Activated T-helper 1 cell treated with Interleukin-2 at 50 U/mL for 16 hours (primary cell): ENCODE measurements at places on chromosomes 4 and X.

- DNase-seq: no peak
Measured at GRCh38 chr4:8542776-8543525, 37.2 kb upstream of the GPR78 start.

- DNase-seq: no peak
Measured at GRCh38 chr4:26839016-26839415, 21.6 kb upstream of the STIM2 start.

- no peak for DNase-seq
Measured at GRCh38 chrX:9324676-9325075, 140.2 kb upstream of the TBL1X start.

- no peak for DNase-seq
Measured at GRCh38 chr4:48162162-48162561, 28.1 kb upstream of the TXK start.

- no peak for DNase-seq
Measured at GRCh38 chrX:56928546-56928945, 66.8 kb downstream of the SPIN3 start.

DNA sequence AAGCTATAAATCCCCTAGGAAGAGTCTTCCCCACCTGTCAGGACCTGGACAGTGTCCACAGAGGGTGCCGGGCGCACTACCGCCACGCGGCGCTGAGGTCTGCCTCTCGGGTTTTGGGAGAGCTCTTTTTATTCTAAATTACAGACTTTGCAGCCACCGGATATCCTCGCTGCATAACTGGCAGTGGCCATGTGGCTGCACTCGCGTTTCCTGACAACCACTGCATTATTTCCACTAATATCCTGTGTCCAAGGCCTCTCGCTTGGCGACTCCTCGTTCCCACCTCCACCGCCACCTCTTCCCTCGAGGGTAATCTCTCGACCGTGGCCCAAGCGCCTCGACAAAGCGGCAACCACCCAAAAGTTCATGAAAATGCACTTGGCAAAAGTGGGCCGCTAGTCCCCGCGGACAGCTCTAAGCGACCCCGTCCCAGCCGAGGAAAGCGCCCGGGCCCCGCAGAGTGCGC lies 512 bp upstream of the TMEM131L start:
- no peak for DNase-seq

GRCh38 chr4:41622787-41623186 lies 84.8 kb downstream of the LIMCH1 start:
- no peak for DNase-seq

DNA sequence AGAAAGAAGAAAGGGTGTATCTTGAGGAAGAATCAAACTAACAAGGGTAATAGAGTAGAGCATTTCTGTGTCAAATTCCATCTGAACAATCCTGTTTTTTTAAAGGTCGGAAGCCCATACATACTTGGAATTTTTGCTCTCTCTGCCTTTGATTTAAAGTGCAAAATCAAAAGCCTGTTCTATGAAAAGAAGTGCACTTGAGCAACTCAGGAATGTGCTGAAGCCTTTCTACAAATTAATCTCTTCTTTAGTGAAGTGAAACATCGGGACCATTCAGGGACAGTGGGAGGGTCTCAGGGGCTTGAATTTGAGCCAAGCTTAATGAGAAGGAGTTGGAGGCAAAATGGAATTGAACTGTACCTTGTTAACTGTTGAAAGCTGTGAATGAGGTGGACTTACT lies 1008.5 kb upstream of the LCORL start:
- DNase-seq: no peak

DNA sequence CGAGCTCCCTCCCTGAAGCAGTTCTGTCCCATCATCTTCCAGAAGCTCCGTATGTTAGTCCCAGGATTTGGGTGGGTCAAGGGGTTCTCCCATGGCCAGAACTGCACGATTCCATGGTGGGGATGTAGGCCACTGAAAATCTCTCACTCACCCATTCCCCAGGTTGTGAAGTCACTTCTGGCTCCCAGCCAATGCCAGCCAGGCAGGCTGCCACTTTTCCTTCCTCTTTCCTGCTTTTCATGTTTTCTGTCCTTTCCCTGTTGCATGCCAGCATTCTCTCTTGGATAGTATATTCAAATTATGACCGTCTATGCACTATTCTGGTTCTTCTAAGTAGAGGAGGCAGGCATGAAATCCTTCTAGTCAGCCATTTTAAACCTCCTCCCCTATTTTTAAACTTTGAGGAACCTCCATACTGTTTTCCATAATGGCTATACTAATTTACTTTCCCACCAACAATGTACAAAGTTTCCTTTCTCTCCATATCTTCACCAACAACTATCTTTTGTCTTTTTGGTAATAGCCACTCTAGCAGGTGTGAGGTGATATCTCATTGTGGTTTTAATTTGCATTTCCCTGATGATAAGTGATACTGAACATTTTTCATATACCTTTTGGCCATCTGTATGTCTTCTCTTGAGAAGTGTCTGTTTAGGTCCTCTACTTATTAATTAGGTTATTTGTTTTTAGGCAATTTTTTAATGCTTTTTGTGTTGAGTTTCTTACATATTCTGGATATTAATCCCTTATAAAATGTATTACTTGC lies 182.1 kb upstream of the TET2 start:
- no peak for DNase-seq

GRCh38 chr4:168586926-168587325 lies 90.1 kb downstream of the PALLD start:
- DNase-seq: no peak

DNA sequence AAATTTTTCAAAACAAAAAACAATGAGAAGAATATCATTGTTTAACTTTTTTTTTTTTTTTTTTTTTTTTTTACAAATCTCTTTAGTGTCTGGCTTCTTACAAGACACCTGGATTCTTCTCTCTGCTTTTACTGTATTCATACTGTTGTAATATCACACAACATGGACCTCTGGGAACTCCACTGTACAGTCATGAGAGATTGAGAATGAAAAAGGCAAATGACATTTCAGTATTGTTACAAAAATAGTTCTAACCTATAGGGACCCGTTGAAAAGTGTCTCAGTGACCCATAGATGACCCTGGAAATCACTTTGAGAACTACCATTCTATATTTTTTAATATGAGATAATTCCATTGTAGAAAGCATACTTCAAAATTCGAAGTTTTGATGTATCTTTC lies 124.4 kb downstream of the SLIT2 start:
- DNase-seq: no peak

DNA sequence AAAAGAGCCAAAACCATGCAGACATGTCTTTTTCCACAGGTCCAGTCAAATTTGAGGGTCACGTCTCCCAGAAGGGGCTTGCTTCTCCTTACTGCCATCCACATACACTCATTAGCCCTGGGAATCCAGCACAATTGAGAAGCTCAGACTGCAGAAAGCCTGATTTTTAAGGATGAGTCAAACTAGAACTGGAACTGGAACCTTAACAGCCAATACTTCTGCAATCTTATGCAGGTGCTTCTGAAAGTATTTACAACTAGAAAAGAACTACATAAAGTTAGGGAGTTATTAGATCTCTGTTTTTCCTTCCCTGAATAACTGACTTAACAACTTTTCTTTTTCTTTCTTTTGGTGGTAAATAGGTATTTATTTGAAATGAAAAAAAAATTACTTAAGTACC lies 86.3 kb downstream of the CDS1 start:
- DNase-seq: no peak

GRCh38 chr4:53963781-53964180 lies 100.6 kb downstream of the CHIC2 start:
- no peak for DNase-seq

GRCh38 chr4:26208237-26208994 lies 112.4 kb upstream of the RBPJ start:
- DNase-seq: no peak

GRCh38 chr4:42446823-42447222 lies 49.5 kb downstream of the SHISA3 start:
- DNase-seq: no peak

DNA sequence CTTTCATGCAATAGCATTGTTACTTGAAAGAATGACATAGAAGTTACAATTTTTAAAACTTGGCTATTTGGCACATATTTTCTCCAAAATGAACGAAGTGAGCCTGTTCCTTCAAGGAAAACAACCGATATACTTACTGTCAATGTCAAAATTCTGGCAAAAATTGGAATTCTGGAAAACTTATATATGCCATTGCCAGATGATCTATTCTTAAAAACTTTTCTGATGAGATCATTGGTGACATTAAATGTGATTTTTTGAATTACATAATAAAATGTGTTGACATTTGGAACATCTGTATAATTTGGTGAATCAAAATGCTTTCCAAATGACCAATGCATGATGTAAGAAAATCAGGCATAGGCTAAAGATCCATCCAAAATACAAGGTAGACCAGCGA lies 209.0 kb downstream of the SCFD2 start:
- no peak for DNase-seq

GRCh38 chr4:22179124-22179874 lies 230.7 kb upstream of the KCNIP4 start:
- no peak for DNase-seq

DNA sequence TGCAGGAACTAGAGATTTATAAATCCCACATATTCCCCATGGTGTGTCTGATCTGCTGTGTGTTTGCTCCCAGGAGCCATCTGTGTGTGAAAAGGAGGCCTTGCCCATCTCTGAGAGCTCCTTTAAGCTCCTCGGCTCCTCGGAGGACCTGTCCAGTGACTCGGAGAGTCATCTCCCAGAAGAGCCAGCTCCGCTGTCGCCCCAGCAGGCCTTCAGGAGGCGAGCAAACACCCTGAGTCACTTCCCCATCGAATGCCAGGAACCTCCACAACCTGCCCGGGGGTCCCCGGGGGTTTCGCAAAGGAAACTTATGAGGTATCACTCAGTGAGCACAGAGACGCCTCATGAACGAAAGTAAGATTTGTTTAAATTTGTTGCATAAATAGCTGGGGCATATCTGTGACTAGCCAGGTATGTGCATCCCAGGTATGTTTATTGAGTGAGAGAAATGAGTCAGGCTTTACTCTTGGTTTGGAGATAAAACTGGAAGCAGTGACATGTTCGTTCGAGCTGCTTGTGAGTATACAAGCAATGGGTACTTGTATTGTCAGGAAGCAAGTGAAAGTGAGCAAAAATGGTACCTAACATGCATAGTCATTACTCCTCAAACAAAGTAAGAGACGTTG lies 89.5 kb downstream of the PTTG2 start:
- no peak for DNase-seq

GRCh38 chrX:70970482-70970995 lies 39.6 kb upstream of the SLC7A3 start:
- no peak for DNase-seq

- DNase-seq: no peak
Measured at GRCh38 chr4:7747062-7747385, 192.6 kb downstream of the AFAP1 start.

GRCh38 chr4:159455675-159456237 lies 352.9 kb downstream of the RAPGEF2 start:
- DNase-seq: no peak

DNA sequence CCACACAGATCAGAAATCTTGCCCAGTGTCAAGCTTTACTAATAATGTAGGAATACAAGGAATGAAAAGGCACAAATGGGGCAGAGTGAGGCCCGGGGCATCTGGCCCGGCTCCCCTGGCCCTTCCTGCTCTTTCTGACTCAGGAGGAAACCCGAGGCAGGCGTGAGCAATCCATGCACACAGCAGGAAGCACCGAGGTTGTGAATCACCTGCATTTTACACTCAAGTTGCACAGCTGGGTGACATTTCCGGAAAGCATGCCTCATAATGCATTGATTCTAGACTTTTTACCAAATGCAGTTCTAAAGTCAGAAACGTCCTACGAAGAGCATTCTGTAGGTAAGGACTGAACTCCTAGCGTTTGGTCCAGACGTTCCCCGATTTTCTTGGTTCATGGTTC lies 38.9 kb downstream of the PRIMPOL start:
- DNase-seq: no peak

DNA sequence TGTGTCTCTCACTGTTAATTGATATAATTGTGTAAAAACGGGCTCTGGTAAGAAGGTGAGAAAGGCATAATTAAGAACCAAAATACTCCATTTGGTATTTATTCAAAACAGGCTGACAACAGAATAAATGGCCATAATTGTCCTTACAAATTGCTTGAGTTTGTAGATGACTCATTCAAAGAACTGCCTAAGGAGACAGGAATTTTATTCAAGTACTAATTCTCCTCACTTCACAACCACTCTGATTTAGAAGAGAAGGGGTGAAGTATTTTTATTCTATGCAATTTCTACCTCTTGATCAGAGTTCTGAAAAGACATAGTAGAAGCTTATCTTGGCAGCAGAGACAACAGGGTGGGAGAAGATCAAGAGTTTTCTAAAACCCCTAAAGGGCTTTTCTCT lies 43.1 kb downstream of the ATP11C start:
- no peak for DNase-seq

- DNase-seq: no peak
Measured at GRCh38 chr4:56657128-56657527, 24.0 kb downstream of the HOPX start.

DNA sequence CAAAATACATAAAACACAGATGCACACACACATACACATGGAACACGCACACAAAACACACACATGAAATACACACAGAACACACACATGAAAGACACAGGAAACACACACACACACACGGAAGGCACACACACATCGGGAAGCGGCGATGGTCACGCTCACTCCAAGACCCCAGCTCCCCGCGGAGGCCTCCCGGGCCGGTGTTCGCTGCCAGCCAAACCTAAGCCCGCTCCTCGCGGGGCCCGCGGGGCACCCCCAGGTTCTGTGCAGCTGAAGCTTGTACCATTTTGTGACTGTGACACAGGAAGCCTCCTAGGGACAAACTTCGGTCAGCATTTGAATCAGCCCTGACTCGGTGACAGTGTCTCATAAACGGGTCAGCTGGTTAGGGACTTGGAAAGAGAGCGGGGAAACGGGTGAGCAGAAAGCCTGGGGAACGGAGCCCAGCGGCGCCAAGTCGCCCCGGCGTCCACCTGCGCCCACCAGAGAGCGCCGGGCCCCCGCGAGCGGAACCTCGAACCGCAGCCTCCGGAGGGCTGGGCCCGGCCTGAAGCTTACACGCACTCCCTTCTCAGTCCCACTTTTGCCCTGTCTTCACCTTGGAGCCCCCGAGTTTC lies 32.1 kb downstream of the F11 start:
- DNase-seq: no peak

DNA sequence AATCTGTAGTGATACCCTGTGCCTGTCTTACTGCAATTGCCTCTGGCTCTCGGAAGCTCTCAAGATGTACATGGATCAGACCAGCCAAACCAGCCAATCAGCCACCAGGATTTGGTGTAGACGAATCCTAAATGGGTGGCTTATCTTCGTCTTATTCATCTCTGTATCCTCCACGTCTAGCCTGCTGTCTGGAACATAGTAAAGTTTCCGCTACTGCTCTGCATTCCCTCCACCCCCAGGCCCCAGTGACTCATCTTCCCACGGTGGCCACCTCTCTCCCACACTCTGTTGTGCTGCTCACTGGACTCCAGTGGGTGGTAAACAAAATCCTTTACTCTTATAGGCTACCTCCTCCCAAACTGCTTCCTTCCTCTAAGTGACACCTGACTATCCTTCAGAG lies 37.8 kb downstream of the SEPTIN6 start:
- peak; percentile 22 for DNase-seq

DNA sequence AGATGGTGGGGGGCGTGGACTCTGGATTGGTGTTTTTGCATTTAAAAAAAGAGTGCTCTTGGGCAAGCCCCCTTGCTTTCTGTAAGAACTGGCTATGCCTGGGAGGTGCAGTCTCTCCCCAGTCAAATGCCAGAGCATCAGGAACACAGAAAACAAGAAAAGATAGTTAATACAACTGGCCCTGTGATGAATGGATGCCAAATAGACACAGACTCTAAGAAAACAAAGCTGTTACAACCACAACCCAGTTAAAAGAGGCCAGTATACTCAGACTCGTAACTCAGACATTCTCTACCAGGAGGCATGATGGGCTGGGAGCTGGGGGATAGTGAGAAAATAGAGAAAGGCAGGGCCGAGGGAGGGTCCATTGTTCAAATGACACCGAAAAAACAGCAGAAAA lies 32.5 kb upstream of the C1QTNF7 start:
- no peak for DNase-seq
